Suprapubic skin (tissue), 4 donors: ENCODE measurements at places on chromosomes 16 and 17. TPM values are rescaled to one million over a fixed set of nuclear protein-coding genes. Genes with fewer than 3 reads are reported as not detected.

- H3K36me3 ChIP-seq = no peaks in the 10 kb centered on the region
- peak; percentile 98 for DNase-seq
- peak within 1 kb of the TSS; percentile 98 for H3K4me3 ChIP-seq
- no peaks in the 10 kb centered on the region for H3K27me3 ChIP-seq
- H3K4me1 ChIP-seq = peaks cover 38% of the 10 kb centered on the region
Measured at GRCh38 chr17:18857864-18858566, at the start of gene PRPSAP2. PRPSAP2 (plus strand) TSS chr17:18858131; CDS start chr17:18865834, 7,703 bp downstream.

- no peaks in the 10 kb centered on the region for H3K36me3 ChIP-seq
- DNase-seq = no peak
- H3K4me3 ChIP-seq = no peak overlapping the region
- H3K27me3 ChIP-seq = no peaks in the 10 kb centered on the region
Measured at GRCh38 chr16:89484041-89484501, 6.3 kb downstream of the ANKRD11 start.

GRCh38 chr17:7220593-7221277 lies 997 bp downstream of the ACADVL start:
- peak overlapping the region; percentile 96 for H3K4me3 ChIP-seq
- peaks cover 37% of the 10 kb centered on the region for H3K36me3 ChIP-seq
- peak overlapping the region; percentile 96 for H3K27ac ChIP-seq
- H3K27me3 ChIP-seq = no peaks in the 10 kb centered on the region
- H3K4me1 ChIP-seq = peaks cover 67% of the 10 kb centered on the region

GRCh38 chr16:4067262-4068001 lies 48.8 kb downstream of the ADCY9 start:
- peaks cover 4% of the 10 kb centered on the region for H3K4me1 ChIP-seq
- H3K4me3 ChIP-seq = no peak overlapping the region
- DNase-seq = peak; percentile 48
- H3K36me3 ChIP-seq = no peaks in the 10 kb centered on the region
- no peak overlapping the region for H3K27ac ChIP-seq

Gene CA7
- not detected for total RNA-seq

DNA sequence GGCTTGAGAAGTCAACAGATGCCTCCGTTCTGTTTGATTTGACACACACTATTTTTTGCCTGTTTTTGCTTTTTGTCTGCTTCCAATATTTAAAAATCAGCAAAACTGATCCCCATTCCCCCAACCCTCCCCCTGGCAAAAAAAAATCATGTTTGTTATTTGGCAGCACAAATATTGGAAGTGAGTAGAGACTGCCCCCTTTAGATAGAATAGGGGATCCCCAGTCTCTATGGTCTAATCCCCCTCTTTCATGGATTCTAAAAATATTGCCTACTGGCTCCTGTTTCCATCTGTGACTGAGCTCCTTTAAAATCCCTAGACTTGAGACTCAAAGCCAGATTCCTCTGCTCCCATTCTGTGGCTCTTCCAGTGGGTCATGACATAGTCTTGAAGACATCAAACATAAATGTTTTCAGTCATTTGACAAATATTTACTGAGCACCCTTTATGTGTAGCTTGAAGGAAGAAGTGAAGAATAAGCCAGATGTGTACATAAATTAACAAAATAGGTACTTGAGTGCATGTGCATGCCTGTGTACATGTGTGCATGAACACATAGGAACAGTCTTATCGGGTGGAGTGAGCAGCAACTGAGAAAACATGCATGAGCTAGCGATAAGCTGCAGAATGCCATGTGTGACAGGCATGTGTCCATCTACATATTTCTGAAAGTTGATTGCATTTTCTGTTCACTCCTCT lies 101.2 kb downstream of the SALL1 start:
- H3K27me3 ChIP-seq = peaks cover 4% of the 10 kb centered on the region
- no peaks in the 10 kb centered on the region for H3K36me3 ChIP-seq
- H3K4me1 ChIP-seq = no peaks in the 10 kb centered on the region
- H3K27ac ChIP-seq = no peak overlapping the region

DNA sequence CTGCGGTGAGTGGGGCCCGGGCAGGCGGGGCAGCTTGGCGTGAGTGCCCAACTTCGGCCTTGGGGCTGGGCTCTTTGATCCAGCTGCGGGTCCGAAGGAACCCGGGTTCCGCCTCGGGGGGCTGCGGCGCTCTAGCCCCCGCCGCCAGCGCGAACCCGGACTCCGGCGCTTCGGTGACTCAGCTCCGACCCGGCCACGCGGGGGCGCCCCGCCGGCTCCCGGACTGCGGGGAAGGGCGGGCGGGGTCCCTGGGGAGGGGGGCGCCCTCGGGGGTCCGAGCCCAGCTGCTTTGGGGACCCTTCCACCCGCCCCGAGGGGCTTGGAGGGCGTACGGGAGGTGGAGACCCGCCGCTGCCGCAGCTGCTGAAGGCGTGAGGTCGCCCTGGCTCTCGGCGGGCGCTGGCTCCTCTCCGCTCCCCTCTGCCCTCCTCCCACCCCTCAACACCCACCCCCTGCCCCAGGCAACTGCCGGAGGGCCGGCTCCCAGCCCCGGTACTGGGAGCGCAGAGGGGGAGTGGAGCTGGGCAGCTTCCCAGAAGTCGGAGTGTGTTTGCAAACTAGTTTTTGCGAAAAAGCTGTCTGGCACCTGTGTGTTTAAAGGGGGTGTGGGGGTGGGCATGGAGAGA lies 516 bp downstream of the CPNE2 start:
- peak overlapping the region; percentile 64 for H3K27ac ChIP-seq
- no peak for DNase-seq
- no peaks in the 10 kb centered on the region for H3K36me3 ChIP-seq
- peaks cover 31% of the 10 kb centered on the region for H3K4me1 ChIP-seq
- no peaks in the 10 kb centered on the region for H3K27me3 ChIP-seq
